Stimulated activated CD8-positive, alpha-beta memory T cell treated with anti-CD3 and anti-CD28 coated beads, Interleukin-7, amount 100 ng/mL, for 4 hours (primary cell): ENCODE measurements at places on chromosomes 7 and 10.
A peak's percentile ranks its signal among the peaks of the same experiment; 100 is the strongest.

- DNase-seq: no peak
Measured at GRCh38 chr10:132957131-132957530, 14.8 kb upstream of the CFAP46 start.

GRCh38 chr7:33190688-33191304 is 61.4 kb downstream of the BBS9 start:
- no peak for DNase-seq

GRCh38 chr10:28580825-28581224 is 47.9 kb downstream of the WAC start:
- DNase-seq: no peak

GRCh38 chr7:2237109-2237602 is 4.4 kb upstream of the MAD1L1 start:
- no peak for DNase-seq

GRCh38 chr10:56240471-56240870 is 120.6 kb downstream of the ZWINT start:
- no peak for DNase-seq

- no peak for DNase-seq
Measured at GRCh38 chr7:19114551-19114855, 2.9 kb downstream of the TWIST1 start.

DNA sequence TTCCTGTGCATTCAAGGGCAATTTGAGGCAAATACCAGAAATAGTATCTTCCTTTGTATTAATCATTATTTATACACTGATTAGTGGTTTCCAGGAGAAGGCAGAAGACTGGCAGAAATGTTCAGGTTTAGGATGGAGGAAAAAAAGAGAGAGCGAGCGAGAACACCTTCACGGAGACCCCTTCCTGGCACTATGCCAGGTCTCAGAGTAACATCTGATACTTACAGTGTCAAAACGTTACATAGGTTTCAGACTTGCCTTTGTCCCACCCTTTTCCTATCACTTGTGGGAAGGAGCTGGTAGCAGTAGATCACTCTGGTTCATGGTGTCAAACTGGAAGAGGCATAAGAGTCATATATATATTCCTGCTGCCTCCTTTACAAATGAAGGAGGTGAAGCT is 652 bp downstream of the OR2A12 start:
- DNase-seq: no peak

DNA sequence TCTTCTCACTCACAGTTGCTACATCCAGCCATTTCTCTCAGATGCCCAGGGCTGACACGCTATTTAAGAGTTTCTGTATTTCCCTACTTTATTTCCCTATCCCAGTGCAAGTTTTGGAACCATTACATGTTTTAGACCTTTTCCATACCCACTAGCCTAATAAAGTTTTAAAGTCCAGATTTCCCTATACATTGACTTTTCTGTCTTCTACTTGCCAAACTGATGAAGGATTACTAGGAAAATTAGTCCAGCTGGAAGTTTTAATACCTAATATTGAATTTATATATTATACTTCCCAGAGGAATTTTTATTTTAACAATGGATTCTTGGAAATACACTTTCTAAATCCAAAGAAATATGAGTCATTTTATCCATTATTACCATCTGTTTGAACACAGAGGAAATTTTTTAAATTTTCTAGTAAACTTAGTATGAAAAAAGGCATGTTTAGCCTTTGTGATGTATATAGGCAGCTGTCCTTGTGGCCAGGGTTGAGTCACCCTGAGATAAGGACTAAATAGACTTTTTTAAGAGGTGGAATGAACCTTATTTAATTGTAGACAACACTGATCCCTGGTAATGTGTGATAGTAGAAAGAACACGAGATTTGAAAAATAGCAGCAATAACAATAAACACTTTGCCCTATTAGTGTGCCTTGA is 205.0 kb downstream of the TFEC start:
- no peak for DNase-seq

DNA sequence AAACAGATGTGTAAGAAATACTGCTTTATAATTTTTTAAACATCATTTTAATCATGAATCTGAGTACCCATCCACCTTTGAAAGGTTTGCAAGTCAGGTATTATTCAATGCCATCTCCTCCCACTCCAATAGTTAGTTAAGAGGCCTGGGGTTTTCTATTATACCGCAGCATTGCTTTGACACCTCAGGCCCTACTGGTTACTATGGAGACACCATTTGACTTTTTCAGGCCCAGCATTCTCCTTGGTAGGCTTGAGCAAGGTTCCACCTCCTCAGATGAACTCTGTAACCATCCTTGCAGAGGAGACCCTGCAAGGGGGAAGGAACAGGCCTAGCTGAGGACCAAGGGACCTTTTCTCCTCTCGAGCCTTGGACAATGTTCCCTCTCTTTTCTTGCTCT is 326.9 kb upstream of the NPSR1 start:
- DNase-seq: no peak

- no peak for DNase-seq
Measured at GRCh38 chr7:116377721-116378120, 121.8 kb upstream of the CAV2 start.

- DNase-seq: no peak
Measured at GRCh38 chr7:29754874-29755490, 51.3 kb upstream of the WIPF3 start.

DNA sequence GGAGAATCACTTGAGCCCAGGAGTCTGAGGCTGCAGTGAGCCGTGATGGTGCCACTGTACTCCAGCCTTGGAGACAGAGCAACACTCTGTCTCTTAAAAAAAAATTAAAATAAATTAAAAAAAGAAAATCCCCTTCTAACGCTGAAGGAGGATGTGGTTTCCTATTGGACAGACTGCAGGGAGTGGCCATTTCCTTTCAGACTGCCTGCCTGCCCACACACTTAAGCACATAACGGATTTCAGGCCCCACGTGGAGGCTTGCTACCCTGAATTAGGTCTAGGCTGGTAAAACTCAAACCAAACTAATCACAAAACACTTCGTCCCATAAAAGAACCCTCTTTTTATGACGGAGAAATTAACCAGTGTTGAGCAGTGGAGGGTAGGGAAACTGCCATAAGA is 34.0 kb downstream of the GATA3 start:
- DNase-seq: peak; percentile 15

GRCh38 chr7:159036916-159037605 is 107.6 kb downstream of the VIPR2 start:
- no peak for DNase-seq

DNA sequence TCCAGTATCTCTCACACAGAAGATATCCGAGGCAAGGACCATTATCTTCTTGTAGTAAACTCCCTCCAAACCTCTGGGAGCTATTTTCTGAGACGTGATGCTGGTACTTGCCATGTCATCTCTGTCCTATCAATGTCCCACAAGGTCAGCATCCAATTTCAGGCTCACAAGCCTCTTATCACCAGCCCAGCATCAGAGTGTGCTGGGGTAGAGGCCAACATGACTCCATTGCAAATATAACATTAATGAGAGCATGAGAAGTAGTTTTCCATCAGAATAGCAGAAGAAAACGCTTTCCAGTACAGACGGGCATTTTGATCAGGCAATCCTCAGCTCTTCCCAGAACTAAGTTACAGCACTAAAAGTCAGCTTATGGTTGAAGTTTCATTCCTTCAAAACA is 5.6 kb downstream of the MORN4 start:
- no peak for DNase-seq

GRCh38 chr7:149741629-149742028 is 31.8 kb downstream of the ZNF467 start:
- no peak for DNase-seq

GRCh38 chr7:99693427-99694200 is 13.8 kb upstream of the CYP3A5 start:
- DNase-seq: no peak

DNA sequence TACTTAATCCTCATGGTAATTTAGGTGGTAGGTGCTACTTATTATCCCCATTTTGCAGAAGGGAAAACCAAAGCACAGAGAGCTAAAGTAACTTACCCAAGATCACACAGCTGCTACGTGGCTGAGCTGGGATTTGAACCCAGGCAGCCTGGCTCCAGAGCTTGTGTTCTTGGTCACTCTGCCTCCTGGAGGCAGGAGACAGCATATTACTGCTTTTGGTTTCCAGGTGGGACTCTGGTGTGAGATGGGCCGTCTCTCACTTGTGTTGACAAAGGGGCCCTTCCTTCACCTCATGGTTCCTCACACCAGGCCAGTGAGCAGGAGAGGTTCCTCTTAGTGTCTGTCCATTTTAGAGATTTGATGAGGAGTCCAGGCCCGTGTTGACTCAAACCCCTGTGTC is 79.8 kb upstream of the PPIF start:
- DNase-seq: no peak

DNA sequence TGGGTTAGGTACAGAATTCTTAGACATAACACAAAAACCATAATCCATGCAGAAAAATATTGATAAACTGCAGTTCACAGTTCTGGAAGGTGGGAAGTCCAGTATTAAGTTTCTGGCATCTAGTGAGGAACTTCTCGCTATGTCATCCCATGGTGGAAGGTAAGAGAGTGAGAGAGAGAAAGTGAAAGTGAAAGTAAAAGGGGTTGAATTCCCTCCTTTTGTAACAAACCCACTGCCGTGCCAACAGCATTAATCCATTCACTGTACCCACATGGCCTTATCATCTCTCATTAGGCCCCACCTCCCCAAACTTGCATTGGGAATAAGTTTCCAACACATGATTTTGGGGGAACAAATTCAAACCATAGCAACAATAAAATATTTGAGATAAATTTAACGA is 17.1 kb downstream of the ZNF485 start:
- DNase-seq: no peak

DNA sequence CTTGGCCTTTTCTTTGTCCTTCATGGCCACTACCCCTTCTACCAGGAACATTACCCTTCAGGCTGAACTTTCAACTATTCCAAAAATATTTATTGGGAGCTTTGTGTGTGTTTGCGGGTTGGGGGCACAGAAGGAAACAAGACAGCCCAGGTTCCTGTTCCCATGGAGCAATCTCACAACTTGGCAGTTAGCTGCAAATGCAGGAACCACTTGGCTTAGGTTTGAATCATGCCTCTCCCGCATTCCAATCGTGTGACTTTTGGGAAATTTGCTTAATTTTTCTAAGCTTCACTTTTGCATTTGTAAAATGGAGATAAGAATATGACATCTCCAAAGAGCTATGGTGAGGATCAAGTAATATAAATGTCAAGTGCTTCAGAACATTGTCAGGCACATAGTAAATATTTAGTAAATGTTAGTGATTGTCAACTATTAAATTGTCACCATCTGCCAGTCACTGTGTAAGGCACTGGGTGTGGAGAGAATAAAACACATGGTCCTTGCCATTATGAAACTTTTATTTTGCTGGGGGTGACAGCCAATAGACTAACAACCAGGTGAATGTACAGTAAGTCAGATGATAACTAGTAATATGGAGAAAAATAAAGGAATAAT is 277.1 kb downstream of the SNX13 start:
- DNase-seq: no peak

GRCh38 chr10:105150259-105150880 is 509.3 kb downstream of the SORCS3 start:
- DNase-seq: no peak

DNA sequence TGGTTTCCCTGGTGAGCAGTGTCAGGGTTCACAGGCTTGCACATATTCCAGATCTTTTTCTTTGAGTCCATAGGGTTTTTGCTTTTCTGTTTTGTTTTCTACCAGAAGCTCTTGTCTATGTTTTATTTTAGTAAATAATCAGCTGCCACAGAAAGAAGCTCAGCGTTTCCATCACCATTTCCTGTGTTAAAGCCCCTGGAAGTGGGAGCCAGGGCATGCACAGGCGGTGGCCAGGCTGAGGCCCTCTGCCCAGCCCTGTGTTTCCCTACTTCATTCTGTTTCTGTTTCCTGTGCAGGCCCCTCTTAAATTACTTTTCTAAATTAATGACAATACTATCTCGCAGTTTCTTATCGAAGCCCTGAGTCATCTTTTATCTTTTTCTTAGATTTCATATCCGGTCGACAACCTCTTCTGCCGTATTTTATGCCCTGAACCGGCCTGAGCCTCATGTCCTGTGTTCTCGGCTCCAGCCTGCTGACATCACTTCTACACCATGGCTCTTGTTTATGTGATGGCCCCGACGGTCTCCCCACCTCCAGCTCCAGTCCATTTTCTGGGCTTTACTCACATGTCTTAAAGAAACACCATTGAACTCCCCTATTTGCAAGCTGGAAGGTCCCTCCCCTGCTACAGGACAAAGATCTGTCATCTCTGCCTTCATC is 442.2 kb downstream of the TCERG1L start:
- DNase-seq: no peak

DNA sequence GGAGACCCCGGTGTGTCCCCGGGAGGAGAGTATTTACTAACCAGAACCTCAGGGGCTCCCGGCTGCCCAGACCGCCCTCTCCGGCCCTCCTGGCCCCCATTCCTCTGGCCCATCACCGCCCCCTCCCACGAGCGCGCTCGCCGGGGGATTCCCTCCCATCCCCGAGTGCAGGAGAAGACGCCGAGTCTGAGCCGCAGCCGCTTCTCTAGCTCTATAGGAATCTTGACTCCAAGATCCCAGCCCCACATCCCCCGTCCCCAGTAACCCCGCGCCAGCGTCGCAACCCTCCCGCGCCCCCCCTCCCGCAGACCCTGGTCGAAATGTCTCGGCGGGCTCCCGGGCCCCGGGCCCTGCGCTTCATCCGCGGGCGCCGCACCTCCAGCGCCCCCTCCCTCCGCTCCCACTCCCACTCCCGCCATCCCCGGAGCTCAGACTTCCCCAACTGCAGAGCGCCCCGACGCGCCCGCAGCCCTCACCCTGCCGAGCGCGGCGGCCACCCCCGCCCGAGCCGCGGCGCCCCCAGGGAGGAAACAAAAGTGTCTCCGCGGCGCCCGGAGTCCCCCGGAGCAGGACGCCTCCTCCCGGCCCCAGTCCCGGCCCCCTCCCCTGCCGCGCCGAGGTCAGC is 541 bp downstream of the ELMO1 start:
- DNase-seq: no peak

- no peak for DNase-seq
Measured at GRCh38 chr7:37916673-37917660, at the start of gene SFRP4. Gene SFRP4 (minus strand): TSS chr7:37916817. CDS start chr7:37916537, 280 bp downstream.

- no peak for DNase-seq
Measured at GRCh38 chr7:112060625-112061024, 145.6 kb downstream of the DOCK4 start.

- no peak for DNase-seq
Measured at GRCh38 chr7:573269-573932, 53.8 kb upstream of the PDGFA start.

GRCh38 chr10:130790339-130790738 is 521.2 kb downstream of the TCERG1L start:
- no peak for DNase-seq

DNA sequence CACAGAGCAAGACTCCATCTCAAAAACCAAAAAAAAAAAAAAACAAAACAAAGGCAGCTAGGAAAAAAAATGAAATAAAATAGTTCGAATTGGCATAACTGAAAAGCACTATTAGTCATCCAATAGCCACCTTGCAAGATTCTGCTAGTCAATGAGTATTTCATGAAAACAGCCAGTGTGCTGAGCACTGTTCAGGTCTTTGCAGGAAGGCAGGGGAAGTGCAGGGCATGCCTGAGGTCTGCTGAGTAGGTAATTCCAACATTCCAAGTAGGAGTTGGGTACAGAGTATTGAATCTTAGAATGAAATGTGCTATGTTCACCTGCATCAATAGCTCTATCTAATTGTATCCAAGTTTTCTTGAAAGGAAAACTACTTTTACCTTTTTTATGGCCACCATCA is 22.9 kb downstream of the ABRAXAS2 start:
- no peak for DNase-seq
